ENCODE measurements at places on chromosomes 1 and 21.

DNA sequence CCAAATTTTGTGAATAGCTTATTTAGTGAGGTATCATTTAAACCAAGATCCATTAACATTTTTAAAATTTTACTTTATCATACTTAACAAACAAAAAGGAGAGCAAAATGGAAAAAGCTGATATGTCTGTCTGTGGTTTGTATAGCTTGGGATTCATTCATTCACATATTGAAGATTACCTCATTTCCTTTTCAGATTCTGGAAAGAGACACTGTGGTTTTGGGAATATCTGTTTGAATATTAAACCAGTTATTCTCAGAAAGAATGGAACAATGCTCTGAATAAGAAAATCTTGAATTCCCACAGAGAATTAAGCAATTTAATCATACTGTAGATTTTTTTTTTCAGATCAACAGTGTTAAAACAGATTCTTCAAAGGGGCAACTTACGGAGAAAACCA, 93.8 kb upstream of the PRDX6 start:
- DNase-seq = peak; percentile 65

DNA sequence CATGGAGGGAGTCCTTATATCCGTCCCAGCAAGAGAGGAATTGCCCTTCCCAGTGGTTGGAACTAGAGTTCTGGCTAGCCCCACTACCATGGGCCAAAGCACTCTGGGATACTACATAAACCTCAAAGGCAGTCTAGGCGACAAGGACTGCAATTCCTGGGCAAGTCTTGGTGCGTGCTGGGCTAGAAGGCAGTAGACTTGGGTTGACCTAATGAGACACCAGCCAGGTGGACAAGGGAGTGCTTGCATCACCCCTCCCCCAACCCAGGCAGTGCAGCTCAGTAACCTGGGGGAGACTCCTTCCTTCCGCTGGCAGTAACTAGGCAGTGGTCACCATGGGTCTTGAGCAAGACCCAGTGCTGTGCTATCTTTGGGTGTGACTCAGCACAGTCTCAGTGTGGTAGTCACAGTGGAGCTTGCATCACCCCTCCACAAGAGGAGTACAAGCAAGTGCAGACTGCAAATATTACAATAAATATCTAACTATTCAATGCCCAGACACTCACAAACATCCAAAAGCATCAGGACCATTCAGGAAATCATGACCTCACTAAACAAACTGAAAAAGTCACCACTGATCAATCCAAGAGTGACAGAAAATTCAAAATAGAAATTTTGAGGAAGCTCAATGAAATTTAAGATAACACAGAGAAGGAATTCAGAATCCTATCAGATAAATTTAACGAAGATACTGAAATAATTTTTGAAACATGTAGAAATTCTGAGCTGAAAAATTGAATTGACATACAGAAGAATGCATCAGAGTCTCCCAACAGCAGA, 84.7 kb upstream of the LYPLAL1 start:
- DNase-seq = peak; percentile 93

GRCh38 chr1:43104027-43104763, 67.9 kb downstream of the EBNA1BP2 start:
- DNase-seq = no peak

DNA sequence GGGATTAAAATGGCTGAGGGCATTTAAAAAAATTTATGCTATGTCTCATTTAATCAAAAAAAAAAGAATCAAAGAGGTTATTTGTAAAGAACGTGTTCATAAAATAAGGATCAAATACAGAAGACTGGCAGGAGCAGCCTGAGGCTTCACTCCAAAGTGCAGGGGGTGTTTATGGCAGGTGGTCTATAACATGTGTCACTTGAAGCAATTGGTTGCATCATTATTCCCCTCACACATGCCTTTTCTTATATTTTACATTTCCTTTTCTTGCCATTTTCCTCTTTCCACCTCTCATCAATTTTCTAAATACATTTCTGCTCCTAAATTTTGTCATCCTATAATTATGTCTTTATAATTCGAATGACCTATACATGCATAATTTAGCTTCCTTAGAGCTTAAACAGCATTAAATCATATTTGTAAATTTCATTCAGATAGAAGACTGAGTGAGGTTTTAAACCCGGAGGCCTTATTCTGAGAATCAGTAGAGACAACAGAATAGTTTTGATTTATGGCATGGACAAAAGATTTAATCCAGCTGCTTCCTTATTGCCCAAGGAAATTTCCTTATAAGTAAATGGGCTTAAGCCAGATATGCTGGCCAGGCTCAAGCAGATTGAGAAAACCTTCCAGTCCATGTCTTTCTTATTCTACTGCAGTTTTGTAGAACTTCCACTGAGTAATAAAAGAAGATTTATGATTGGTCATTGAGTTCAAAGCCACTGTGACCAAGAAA, 322.8 kb downstream of the TGFB2 start:
- no peak for DNase-seq

GRCh38 chr1:181061487-181061886, 27.0 kb upstream of the IER5 start:
- DNase-seq = no peak

- peak; percentile 7 for DNase-seq
Measured at GRCh38 chr1:85019994-85020393, 23.1 kb upstream of the MCOLN2 start.

GRCh38 chr1:108533351-108534083, 26.4 kb upstream of the EEIG2 start:
- DNase-seq = no peak

GRCh38 chr1:100034470-100034869, 64.7 kb downstream of the SLC35A3 start:
- peak; percentile 22 for DNase-seq

DNA sequence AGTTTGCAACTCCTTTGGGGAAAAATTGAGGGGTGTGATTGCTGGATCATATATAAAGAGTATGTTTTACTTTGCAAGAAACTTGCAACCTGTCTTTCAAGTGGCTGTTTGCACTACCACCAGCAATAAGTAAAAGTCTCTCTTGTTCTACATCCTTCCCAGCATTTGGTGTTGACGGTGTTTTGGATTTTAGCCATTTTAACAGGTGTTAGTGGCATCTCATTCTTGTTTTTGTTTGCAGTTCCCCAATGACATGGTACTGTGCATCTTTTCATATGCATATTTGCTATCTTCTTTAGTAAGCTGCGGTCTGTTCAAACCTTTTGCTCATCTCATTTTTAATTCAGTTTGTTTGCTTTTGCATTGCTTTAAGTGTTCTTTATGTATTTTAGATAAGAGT, 535.5 kb downstream of the LRRIQ3 start:
- DNase-seq = no peak

DNA sequence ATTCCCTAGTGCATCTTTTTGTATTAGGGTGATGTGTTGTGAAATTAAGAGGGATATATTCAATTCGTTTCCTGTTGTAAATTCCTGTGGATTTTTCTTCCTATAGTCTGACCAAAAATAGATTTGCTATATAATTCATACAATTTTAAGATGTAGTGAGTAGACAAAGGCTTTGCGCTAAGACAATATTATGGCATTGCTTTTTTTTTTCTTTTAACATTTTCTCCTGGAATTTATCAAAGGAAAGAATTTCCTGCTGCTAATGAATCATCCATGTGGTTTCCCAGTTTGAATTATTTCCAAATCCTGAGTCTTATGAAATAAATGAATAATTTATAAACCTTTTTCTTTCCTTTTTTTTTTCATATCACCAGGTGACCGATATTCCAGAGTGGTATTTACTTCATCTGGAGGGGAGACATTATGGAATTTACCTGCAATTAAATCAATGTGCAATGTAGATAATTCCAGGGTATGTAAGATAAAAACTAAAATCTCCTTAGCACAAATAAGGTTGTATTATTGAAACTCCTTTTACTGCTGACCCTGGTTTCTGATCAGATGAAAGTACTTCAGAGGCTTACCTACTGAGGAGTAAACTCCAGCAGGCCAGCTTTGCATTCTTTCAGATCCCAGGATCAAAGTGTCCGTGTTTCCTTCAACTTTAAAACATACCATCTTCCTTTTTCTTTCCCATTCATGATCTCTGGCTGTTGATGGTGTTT, 148.4 kb downstream of the TLR5 start:
- DNase-seq = peak; percentile 84

- DNase-seq = no peak
Measured at GRCh38 chr1:58981392-58981791, 197.5 kb upstream of the JUN start.

DNA sequence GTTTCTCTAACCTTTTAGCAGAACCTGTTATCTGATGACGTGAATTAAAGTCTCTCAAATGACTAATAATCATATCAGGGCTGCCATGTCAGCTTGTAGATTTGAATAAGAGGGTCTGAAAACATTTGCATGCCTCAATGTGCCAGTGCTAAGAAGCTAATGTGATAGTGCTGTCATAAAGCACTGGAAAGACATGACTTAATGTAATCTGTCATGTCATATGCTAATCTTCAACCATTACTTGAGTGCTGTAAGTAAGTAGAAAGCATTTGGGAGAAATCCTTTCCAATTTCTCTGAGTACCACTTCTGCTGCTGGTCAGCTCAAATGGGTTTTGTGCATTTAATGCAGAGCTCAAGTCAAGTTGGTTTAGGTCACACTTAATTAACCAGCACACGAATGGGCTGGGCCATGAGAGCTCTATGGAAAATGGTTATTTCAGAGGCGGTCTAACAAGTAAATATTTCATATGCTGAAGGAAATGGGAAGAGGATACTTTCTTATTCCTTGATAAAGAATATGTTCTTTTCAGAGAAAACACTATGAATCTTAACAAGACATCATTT, 609.2 kb downstream of the LMO4 start:
- DNase-seq = no peak

GRCh38 chr1:156090840-156091188, 8.5 kb upstream of the MEX3A start:
- DNase-seq = peak; percentile 69

- peak; percentile 83 for DNase-seq
Measured at GRCh38 chr1:45442272-45442671, 48.7 kb downstream of the TESK2 start.

DNA sequence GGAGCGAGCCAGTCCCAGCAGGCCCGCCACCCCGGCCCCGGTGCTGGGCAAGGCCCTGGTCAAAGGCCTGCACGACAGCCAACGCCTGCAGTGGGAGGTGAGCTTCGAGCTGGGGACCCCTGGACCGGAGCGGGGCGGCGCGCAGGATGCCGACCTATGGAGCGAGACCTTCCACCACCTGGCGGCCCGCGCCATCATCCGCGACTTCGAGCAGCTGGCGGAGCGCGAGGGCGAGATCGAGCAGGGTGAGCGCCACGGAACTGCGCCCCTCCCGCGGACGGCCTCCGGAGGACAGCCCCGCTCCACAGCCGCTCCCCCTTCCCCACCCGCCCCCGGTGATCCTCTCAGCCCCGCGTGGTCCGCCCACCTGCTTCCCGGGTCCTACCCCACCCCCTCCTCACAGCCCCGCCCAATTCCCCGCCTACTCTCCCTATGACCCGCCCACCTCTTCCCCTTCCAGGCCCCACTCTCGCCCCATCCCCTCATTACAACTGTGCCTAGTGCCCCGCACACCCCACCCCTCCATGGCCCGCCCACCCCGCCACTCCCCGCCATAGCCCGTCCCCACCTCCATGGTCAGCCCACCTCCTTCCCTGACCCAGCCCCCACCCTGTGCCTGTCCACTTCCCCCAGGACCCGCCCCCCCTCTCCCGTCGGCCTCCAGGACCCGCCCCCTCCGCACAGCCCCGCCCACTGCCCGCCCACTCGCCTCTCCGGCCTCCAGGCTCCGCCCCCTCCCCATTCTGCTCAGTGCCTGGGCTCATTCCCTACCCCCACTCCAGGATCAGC, 52.7 kb downstream of the VWA5B1 start:
- DNase-seq = no peak

GRCh38 chr1:169727307-169727706, 6.6 kb downstream of the SELE start:
- DNase-seq = no peak

GRCh38 chr1:55007625-55008024, 8.9 kb downstream of the BSND start:
- DNase-seq = peak; percentile 94

- no peak for DNase-seq
Measured at GRCh38 chr1:229562686-229563085, 4.2 kb upstream of the ABCB10 start.

- peak; percentile 71 for DNase-seq
Measured at GRCh38 chr1:43452789-43453441, 816 bp downstream of the HYI start.

GRCh38 chr21:16538405-16538804, 808.6 kb downstream of the USP25 start:
- DNase-seq = no peak

DNA sequence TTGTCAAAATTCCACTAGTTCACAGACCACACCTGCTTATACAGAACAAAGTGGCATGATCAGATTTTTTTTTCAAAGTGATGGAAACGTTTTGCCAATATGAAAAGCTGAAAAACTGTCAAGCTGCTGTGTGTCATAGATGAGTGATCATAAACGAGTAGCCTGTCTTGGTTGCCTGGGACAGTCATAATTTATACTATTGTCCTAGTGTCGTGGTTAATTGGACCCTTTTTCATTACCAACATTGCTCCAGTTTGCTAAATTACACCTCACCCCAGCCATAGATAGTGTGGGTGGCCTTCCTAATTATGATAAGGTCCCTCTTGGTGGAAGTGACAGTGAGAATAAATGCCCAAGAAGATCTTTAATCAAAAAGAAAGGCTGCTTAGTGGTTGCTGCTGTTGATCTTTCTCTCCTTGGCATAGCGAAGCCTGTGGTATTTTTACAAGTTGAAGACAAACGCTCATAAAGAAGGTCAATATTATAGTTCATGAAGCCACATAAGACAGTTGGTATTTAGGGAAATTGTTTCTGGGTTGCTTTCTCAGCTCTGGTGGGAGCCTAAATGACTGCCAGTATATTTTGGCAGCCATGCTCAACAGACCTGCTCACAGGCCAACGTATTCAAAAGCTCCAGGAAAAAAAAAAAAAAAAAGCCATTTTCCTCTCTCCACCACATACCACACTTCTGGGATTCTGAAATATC, 478.1 kb downstream of the PLA2G4A start:
- DNase-seq = no peak

GRCh38 chr1:37040773-37041172, 6.5 kb upstream of the GRIK3 start:
- DNase-seq = no peak

DNA sequence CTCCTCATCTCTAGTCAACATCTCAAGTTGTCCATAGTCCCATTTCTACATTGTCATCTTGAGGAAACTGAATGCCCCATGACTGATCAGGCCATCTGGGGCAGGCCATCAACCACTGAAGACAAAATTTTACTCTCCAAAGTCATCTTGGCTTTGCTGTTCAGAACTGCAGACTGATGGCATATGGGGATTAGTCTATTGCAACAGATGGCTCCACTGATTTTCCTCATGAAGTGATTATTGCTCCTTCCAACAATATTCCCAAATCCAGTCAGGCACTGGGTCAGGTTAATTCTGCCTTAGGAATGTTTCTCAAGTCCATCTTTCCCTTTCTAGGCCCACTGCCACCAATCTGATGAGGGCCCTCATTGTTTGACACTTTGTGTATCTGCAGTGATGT, 101.7 kb downstream of the ESRRG start:
- no peak for DNase-seq

- no peak for DNase-seq
Measured at GRCh38 chr1:19469004-19469403, 16.3 kb downstream of the CAPZB start.

All from fibroblast of skin of back (primary cell).